ENCODE measurements at places on chromosomes 7 and 10.

- no peak for DNase-seq
Measured at GRCh38 chr10:93337309-93337721, 144.8 kb downstream of the MYOF start.

GRCh38 chr7:24959735-24960485 lies 20.1 kb downstream of the OSBPL3 start:
- no peak for DNase-seq

- no peak for DNase-seq
Measured at GRCh38 chr10:11294831-11295450, 277.3 kb downstream of the CELF2 start.

DNA sequence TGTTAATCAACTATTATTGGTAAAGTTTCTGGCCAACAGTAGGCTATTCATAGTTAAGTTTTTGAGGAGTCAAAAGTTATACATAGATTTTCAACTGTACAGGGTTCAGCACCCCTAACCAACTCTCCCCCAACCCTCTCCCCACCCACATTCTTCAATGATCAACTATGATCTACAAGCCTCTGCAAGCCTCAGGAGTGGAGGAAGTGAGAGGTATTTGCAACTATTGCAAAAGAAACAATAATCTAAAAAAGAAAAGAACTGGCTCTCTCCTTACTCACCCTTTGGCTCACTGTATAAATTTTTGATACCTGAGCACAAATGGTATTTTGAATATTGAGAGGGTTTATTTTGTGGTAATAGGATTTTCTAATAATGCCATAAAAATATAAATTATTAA lies 179.8 kb downstream of the IPMK start:
- no peak for DNase-seq

DNA sequence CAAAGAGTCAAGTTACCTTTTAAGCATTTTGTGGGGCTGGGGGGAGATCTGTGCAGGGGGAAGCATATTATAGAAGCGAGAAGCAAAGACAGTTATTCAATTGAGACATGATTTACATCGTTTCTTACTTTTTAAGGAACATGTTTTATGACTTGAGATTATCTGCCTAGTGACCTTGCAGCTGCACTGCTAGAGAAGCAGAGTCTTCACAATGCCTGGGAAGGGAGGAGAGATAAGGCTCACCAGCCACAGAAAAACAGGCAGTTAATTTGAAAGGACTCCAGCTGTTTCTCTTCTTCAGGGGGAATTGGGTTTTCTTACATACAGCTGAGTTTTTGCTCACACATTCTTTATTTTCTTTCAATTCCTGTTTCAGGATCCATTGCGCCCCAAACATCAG lies 31.0 kb downstream of the PHYH start:
- DNase-seq, result no peak

DNA sequence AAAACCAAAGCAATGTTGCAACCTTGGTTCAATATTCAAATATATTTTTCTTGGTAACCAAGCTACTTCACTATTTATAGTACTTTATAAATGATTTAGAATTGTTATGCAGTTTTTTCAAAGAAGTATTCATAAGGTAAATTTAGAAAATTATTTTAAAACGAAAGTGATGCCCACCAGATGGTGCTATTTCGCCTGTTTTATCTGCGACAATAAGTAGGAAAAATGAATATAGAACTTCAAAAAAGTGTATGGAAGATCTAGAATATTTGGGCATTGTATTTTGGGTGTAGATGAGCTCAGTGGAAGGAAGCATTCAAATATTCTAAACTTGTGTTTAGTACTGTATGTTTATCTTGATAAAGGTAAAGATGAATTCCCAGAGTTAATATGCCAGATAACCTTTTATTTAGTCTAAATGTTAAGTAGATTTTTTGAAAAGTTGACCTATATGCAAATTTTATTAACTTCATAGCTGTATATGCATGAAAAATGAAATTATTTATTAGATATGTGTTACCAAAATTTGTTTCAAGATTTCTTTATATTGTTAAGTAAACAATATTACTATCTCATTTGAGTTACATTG lies 93.2 kb downstream of the ADK start:
- no peak for DNase-seq

DNA sequence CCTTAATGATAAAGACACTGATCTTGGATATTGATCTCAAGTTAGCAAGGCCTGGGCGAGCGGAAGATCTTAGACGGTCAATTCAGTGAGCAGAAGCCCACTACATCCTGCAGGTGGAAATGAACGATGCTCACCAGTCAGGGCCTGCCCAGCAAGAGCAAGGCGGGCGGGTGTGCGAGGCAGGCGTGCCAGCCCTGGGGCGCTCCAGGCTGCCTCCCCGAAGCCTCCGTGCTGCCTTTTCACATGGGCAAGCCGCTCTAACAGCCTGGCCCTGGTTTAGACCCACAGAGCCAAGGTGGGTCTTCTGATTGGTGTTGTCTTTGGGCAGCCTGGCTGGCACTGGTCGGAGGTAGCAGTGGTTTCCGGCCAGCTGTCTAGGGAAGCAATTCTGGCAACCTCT lies 475.1 kb upstream of the FOXK1 start:
- no peak for DNase-seq

DNA sequence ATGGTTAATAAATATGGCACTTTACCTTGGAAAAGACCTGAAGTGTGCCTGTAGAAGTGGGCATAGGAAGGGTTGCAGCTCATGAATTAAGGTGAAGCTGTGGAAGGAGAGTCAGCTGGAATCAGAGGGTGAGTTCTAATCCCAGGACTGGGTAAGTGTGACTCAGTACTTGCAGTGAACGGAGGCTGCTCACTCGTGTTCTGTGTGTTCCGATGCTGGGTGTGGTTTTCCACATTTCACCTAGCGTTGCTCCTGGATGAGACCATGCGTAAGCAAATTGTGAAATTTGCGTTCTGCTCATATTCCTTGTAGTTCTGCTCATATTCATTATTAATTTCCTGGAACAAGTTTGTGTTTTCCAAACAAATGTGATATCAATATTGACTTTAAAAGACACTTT lies 22.4 kb upstream of the TMEM236 start:
- no peak for DNase-seq

DNA sequence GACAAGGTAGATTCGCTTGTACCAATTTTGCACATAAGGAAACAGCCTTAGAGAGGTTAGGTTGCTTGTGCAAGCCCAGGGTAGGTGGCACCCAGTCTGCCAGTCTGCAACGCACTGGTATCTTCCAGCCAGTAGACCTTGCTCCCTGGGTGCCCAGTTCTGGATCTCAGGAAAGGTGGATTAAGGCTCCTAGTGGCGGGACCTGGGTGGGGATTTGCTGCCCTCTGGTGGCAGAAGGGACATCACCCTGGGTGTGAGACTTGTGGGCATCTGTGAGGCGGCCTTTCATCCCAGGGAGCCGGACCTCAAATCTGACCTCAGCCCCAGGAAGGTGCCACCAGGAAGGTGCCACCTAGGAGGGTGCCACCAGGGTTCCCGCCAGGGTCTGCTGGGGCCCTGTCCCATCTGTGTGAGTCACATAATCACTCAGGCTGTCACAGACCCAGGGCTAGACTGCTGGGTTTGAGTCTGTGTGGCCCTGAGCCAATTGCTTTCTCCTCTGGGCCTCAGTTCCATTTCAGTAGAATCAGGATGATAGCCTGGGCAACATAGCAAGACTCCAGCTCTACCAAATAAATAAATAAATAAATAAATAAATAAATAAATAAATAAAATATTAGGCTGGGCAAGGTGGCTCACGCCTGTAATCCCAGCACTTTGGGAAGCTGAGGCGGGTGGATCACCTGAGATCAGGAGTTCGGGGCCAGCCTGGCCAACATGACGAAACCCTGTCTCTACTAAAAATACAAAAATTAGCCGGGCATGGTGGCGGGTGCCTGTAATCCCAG lies 5.3 kb upstream of the PRKRIP1 start:
- DNase-seq, result peak; percentile 54

DNA sequence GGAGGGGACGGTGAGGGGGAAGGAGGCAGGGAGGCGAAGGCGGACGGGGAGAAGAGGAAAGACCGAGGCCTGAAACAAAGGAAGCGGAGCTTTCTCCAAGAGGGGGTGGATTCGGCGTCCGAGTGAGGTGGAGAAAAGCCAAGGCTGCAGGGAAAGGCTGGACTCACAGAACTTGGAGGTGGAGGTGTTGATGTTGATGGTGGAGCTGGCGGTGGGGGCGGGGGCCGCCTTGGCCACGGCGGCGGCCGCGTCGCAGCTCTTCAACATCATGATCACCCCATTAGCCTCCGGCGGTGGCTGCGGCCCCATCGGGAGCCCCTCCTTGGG lies 578 bp downstream of the CACUL1 start:
- DNase-seq, result peak; percentile 9

GRCh38 chr10:29285624-29286051 lies 3.2 kb upstream of the LYZL1 start:
- no peak for DNase-seq

DNA sequence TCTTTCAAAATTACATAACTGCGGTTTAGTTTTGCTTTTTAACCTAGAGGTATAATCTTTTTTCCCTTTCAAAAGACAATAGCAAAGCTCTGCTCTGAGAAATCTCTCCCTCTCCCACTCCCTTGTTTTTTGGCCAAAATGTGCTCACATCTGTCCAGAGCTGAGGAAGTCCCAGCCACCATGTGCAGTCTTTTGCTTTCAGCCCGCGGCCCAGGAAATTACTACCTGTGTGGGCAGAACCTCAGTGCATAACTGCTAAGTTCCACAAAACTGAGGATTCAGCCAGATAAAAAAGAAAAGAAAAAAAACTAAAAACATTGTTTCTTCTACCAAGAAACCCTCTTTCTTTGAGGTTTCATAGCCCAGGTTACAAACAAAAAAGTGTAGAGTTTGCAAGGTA lies 115.0 kb upstream of the HGF start:
- DNase-seq, result no peak

DNA sequence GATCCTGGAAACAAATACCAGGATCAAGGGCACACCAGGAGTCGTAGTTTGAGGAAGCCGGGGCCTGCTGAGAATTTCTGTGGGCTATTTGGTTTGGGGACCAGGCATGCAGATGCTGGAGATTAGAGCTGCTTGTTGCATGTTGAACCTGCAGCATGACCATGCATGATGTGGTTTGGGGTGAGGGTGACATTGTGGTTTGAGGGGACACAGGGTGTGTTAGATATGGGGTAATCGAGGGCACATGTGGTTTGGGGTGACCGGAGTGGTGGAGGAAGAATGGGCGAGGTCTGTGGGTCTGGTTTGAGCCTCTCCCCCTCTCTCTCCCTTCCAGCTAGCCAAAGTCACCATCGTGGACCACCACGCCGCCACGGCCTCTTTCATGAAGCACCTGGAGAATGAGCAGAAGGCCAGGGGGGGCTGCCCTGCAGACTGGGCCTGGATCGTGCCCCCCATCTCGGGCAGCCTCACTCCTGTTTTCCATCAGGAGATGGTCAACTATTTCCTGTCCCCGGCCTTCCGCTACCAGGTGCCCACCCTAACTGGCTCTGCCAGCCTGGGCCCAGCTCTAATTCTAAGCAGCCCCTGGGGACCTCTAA lies 10.2 kb downstream of the NOS3 start:
- DNase-seq, result no peak

DNA sequence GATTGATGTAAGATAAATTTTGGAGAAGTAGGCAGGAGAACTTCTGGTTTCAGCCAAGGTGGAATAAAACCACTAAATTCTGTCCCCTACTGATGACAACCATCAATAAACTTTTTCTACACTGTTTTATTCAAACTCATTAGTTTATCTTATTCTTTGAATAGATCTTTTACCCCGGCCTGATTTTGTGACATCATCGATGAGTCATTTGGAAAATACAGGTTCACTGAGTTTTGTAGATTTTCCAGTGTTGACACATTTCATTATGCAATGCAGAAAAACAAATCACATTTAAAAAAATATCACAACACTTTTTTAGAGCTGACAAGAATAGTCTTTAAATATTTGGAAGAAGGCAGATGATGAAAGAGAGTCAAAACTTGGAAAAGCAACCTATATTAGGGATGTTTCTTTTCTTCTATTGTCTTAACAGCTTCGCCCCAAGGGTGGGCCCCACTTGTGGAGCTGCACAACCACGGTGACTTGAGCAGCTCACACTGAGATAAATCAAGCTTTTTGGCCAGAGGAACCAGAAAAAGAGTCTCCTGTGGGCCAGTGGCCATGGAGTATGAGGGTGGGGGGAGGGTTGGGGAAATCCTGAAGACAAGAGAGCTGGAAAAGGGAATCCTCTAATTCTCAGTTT lies 112.8 kb downstream of the PTEN start:
- no peak for DNase-seq

- no peak for DNase-seq
Measured at GRCh38 chr7:92769844-92770243, 66.5 kb downstream of the CDK6 start.

GRCh38 chr10:3237530-3237929 lies 64.9 kb upstream of the PITRM1 start:
- DNase-seq, result no peak

- no peak for DNase-seq
Measured at GRCh38 chr7:88910516-88910915, 115.0 kb upstream of the TEX47 start.

DNA sequence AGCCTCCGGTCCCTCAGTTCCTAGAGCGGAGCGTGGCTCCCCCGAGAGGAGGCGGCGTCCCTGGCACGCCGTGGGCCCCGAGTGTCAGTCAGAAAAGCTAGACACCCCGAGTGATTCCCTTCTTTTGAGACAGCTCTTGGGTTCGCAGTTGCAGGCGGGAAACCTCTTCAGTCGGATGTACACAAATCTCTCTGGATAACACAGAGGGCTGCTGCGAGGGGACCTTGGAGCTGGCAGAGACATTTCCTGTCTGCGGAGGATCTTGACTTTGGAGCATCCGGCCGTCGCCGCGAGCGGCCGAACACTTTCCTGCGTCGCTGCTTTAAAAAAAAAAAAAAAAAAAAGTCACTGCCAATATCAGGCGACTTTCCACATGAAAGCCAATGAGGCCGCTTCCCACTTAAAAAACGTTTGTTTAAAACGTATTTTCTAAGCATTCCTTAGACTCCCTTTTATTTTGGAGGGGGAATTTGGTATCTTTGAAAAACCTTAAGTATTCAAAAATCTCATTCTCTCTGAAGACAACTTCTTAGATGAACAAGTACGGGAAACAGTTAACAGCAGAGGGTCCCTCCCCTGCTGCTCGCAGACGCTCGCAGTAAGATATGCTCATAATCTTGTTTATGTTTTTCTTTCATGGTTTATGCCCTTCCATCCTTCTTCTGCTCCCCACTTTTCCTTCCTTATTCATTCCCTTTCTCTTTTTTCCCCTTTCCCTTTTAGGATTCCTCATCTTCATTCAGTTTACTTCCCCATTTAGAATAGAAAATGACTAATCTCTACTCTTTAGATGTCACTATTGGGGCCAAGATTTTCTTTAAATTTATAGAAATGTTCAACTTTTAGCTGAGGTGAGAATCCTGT lies 10.0 kb downstream of the HHEX start:
- no peak for DNase-seq

Data from activated CD4-positive, alpha-beta T cell treated with anti-CD3 and anti-CD28 coated beads for 24 hours (primary cell).